Hematopoietic multipotent progenitor cell treated with erythropoietin and hydrocortisone succinate and interleukin-3 and kit ligand, for 4 days (in vitro differentiated cells): ENCODE measurements at places on chromosomes 4 and X.

GRCh38 chrX:134868771-134869495, 121.9 kb upstream of the SMIM10 start:
- no peak for DNase-seq

DNA sequence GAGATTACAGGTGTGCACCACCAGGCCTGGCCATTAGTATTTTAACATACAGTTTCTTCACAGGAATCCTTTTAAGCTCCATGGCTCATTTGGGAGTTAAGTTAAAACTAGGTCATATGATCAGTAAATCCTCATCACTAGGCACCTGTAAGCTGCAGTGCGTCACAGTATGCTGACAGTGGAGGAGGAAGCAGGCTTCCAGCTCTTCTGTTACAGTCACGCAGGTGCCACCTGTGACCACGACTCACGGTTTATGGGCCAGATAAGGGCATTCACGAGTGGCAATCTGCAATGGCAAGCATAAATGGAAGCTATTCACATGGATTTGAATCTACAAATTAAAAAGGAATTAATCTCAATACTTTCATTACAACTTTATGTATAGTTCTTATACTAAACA, 129.4 kb upstream of the BCOR start:
- no peak for DNase-seq

GRCh38 chr4:25448379-25449109, 71.5 kb downstream of the ANAPC4 start:
- DNase-seq: no peak

DNA sequence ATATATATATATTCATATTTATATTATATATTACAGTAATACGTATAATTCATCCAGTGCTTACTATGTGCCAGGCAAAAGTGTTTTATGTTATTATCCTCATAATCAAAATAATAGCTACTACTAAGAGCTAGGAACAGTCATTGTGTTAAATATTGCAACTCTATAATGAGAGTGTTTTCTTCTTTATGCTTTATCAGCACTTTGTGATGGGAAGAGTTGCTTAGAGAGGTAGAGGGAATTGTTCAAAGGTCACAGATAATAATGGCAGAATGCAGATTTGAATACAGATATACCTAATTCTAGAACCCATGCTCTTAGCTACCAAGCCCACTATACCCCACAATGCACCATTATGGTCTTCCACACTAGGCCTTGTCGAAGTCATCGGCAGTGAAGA, 318.8 kb upstream of the PPARGC1A start:
- no peak for DNase-seq

DNA sequence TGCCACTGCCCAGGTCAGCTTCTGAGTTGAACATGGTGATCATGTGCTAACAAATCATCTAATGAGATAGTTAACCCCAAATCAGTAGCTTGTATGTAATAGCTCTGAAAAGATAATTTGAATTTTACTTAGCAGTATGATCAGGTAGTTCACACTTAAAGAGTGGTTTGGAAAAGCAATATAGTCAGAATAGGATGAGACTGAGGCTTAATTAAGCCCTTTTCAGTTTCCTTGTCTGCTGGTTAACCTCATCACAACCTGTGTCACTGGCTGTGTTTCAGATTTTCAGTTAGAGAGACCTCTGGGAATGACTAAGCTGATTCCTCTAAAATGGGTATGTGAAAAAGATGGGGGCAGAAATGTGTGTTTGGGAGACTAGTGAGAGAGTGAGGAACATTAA, 38.1 kb downstream of the GPR174 start:
- no peak for DNase-seq

- DNase-seq: no peak
Observed at GRCh38 chr4:113086172-113086695, 36.8 kb downstream of the ANK2 start.

- no peak for DNase-seq
Observed at GRCh38 chr4:1493540-1494287, 87.5 kb upstream of the NKX1-1 start.

- no peak for DNase-seq
Observed at GRCh38 chr4:37909332-37910090, 18.6 kb downstream of the TBC1D1 start.

DNA sequence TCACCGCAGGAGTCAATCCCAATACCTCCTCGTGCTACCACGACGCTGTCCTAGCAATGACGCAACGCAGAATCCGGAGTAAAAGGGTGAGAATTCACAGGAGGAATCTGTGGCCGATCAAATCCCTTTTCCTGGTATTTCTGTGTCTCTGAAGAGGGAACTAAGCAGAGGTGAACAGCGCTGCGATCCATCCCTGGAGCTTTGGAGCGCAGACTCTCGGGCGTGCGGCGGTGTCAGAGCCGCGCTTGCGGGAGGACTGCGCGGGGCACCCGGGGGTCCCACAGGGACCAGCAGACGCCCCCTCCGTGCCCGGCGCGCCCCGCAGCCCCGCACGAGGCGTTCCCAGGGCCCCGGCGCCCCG, 17.2 kb upstream of the ZNF718 start:
- no peak for DNase-seq

DNA sequence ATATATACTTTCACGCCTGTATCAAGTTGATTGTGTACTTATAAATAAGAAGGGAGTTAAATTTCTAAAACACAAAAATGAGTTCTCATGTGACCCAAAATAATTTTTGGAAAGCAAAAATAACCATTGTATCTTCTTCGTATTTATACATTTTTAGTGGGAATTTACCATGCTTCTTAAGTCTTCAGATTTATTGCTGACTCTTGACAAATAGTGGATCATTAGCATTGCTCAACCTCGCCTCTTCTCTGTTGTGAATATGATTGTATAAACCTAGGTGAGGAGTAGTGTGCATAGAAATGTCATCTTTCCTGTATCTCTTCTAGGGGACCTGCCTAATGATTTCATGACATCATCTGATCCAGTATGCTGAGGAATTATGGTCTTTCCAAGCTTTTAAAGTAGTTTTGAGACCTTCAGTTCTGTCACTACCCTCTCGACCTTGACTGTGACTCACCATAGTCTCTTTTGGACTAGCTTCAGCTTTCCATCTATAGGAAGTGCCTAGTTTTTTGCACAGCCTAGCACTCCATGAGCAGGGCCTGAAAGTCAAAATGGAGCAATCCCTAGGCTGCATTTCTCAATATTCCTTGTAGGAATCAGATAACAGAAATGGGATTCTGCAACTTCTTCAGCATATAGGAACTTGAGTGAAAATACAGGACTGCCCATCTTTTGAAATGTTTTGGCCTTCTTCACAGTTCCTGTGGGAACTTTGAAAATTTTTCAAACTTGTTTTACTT, 157.6 kb downstream of the ARX start:
- no peak for DNase-seq

DNA sequence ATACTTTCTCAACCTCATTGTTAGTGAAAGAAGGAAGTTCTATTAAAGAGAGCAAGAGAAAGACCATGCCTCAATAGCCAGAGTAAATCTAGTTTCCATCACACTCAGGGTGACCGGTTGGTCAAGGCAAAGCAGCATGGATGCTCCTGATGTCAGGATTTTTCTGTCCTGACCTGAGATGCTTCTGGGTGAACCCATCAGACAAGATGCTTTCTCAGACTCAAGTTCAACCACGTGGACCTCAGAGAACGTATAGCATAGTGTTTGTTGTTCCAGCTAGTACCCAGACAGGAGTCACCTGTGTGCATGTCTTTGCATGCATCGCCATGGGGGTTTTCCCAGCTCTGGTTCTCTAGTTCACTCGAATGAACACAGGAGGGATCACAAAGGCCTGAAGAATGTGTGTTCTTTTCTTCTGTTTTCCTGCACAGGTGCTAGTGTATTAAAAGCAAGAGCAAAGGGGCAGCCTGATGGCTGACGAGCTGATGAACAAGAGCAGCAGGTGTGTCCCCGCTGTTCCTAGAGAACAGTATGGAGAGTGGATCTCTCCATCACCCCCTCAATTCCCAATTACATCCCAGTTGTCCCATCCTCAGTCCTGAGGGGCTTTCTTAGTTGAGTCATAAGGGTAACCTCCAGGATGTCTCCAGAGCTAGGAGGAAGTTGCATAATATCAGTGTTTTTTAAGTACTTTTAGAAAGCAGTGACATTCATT, 110.5 kb upstream of the ENPP6 start:
- DNase-seq: no peak

- DNase-seq: no peak
Observed at GRCh38 chr4:101693842-101694398, 96.6 kb upstream of the BANK1 start.

GRCh38 chrX:68462653-68463052, 29.4 kb upstream of the OPHN1 start:
- DNase-seq: peak; percentile 80

DNA sequence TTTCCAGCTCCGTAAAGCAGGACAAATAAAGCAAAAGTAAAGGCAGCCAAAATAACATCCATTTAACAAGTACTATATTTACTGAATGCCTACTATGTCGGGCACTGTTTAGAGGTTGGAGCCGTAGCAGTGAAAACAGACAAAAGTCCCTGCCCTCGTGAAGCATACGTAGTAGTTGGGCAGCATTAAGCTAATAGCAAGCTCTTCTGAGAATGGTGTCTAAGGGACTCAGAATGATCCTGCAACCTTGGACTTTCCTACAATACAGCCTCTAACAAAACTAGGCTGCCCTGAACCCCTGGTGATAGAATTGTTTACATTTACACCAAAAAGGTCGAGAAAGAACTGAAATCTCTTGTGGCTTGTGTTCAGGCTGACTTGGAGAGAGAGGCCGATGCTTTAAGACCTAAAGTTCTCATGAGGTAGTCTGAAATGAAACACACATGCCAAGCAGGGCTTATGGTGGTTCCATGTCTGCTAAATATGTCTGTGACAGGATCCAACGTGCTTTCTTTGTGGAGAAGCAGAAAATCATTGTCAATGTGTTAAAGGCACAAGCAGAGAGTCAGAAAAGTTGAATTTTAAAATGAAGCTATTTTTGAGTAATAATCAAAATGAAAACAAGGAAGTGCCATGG, 898 bp upstream of the PDGFC start:
- no peak for DNase-seq

GRCh38 chr4:31080887-31081286, 360.7 kb downstream of the PCDH7 start:
- no peak for DNase-seq

DNA sequence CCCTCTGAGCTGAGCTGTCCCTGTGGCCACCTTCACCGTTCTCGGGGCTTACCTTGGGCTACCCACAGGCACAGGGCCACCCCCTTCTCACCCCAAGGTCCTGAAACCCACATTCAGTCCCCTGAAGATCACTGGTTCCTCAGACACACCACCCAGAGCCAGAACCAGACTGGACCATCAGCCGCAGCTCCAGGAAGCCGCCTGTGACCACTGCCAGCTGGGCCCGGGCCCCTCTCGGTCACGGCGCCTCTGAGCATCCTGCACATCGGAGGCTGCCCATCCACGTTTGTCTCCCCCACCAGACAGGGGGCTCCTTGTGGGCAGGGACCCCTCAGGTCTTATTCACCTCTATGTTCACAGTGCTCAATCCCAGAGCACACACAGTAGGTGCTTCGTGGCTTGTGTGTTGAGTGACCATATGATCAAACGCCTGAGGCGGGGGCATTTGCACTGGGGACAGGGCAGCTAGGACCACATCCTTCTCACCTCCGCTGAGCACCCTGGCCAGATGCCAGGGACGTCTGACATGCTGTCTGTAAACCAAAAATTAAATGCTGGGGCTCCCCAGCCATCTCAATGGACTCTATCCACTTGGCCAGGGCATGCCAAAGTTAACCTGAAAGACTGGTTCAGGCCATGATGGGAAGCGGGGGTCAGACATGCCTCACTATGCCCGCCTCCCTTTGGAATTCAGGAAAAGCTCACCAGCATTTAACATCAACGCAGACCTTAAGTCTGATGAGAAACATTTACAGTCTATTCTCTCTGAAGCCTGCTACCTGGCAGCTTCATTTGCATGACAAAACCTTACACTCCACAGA, 109.4 kb upstream of the AFAP1 start:
- DNase-seq: no peak

GRCh38 chr4:53905941-53906377, 158.4 kb downstream of the CHIC2 start:
- peak; percentile 80 for DNase-seq

DNA sequence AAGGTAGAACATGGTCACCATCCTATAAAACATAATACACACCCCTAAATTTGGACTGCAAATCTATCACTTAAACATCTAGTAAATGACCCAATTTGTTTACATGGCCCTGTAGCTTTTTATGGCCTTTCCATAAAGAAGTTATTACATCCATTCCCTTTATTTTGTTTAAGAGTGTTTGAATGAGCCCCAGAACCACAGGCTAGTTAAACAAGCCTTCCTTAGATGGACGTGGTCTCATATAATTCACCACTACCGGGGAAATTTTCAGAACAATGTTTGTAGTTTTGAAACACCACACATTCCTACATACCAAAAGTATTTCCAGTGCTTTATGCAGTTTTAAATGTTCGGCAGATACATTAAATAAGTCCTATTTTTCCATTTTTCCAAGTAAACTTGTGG, 12.3 kb downstream of the PDGFC start:
- DNase-seq: no peak

DNA sequence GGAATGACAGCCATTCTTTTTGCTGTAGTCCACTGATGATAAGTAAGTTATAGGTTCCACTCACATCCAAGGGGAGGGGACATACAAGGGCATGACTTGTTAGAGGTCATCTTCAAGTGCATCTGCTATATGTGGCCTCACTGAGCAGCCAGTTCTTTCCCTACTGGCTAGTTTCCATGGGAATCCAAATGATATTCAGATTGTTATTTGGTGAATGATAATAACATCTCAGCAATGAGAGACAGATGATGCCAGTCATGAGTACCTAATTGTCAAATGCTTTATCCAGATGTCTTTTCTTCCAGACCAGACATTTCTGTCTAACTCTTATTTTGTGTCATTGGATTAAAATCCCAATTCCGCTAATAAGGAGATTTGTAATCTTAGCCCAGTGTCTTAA, 460.4 kb upstream of the BOD1L1 start:
- DNase-seq: no peak

DNA sequence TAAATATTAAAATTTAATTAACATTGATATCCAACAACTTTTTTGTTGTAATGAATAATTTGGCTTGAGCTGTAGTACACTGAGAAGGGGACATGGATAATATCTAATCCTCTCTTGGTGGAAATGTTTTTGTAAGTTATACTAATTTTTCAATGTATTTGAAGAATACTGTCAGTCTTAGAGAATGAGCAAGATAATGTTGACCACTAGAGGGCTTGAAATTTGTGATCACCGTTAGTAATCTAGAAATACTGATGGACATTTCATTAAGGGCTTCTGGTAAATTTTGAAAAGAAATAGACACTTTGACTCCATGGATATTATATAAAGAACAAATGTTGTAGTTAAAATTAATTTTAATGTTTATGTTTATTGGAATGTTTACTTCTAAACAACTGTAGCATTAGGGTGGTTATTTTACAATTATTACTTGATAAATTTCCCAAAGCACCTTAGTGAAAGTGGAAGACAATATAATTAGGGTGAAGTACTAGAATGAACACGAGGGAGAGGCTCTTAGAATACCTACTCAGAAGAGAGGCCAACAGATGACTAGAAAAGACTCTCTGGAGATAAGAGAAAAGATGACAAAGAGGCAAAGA, 20.0 kb upstream of the CAMK2D start:
- peak; percentile 66 for DNase-seq

GRCh38 chr4:153142700-153143438, 61.4 kb upstream of the TRIM2 start:
- DNase-seq: peak; percentile 91
